Hematopoietic multipotent progenitor cell treated with erythropoietin and hydrocortisone succinate and interleukin-3 and kit ligand, for 8 days (in vitro differentiated cells): ENCODE measurements at places on chromosomes 2 and 18.

- DNase-seq = no peak
Measured at GRCh38 chr2:52776571-52776970, 991.0 kb upstream of the CHAC2 start.

DNA sequence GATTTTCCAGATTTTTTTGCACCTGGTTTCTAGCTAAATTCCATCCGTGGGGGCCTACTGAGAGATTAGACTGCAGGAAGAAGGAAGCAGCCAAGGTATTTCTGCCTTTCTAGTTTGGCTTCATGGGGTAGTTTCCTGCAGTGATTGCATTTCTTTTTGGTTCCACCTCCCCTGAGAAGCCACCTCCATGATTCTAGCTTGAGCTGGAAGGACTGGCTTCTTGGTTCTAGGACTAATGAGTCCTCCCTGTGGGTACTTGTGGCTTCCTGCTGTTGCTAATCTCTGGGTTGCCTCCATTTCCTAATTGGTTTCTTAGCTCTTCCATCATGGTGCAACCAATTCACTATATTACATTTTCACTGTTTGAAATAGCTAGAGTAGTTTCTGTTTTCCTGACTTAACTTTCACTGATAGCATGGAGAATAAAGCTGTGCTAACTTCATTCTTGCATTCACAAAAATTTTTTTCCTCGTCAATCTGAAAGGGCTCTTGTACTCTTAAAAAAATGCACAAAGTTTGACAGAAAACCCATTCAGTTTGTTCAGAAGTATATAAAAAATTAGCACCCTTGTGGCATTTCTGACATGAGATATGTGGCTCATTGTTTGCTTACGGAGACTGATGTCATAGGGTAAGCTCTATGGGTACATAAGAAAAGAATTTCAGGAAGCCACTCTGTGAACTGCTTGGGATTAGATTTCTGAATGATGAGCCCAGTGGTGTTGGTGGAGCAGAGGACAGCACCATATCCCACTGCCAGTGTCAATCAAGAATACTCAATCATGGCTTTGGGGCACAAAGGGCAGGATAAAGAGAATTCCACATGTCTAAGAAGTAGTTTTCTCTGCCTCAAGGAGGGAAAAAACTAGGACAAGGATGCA is 242.8 kb upstream of the RBMS1 start:
- no peak for DNase-seq

DNA sequence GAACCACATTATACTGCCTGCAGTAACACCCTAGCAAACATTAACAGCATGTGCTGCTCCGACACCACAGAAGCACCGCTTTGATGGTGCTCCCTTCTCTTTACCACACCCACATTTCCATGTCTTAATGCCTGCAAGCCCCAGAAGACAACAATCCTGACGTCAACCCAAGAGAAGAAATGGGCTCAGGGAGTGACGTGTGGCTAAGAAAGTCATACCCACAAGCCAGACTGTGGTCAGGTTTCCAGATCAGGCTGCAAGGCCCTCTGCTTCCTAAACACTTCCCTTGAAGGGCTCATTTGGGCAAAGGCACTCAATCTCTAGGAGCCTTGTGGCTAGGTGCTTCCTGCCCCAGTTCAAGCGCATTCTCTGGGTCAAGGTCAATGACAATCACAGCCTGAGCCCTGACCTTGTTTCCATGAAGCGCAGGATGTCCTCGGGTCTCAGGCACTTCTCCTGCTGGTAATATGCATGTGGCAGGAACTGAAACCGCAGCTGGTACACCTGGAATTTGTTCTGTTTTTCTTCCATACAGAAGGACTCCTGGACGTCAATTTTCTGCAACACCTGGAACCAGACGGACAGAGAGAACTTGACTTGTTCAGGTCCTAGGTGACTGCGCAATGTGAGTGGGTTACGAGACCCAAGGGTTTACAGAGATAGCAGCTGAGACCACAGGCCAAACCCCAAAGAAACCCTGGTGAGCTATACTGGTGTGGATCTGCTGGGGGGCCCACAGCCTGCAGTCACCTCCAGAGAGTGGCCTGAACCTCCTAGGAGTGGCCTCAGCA is 67.2 kb downstream of the POLR1A start:
- peak; percentile 35 for DNase-seq

DNA sequence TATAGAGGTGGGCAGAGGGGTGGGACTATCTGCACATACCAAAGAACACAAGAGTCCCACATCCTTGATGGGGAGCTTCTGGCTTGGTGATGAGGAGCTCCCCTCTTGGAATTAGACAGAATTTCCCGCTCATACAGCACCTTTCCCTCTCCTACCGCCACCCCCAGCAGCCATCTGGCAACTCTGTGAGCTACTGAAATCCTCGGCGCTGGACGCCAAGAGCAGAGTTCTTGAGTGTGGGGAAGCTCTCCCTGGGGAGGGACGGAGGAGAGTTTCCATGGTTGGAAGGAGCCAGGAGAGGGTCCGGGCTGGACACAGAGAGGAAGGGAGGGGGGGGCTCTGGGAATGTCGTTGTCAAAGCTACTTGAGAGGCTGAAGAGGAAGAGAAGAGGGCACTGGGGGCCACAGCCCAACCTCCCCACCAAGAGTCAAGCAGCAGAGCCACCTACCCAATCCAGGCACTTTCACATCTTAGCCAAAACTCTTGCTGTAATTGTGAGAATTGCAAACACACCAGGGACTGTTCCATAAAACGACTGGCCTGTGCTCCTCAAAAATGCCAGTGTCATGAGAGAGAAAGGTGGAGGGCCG is 89.4 kb upstream of the MCFD2 start:
- no peak for DNase-seq

DNA sequence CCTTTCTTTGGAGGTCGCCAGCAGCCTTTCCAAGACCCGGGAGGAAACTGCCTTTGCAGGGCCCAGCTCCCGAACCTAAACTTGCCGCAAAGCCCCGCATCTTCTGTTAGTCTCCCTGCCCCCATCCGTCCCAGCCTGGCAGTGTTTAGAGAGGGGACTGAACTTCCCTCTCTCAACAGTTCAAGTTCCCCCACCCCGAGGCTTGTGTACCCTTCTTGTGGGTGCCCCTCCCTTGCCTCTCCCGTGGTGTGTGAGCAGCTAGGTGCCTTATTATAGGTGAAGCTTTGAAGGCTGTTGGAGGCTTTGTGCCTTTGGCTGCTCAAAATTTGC is 1.4 kb downstream of the LBH start:
- peak; percentile 43 for DNase-seq

DNA sequence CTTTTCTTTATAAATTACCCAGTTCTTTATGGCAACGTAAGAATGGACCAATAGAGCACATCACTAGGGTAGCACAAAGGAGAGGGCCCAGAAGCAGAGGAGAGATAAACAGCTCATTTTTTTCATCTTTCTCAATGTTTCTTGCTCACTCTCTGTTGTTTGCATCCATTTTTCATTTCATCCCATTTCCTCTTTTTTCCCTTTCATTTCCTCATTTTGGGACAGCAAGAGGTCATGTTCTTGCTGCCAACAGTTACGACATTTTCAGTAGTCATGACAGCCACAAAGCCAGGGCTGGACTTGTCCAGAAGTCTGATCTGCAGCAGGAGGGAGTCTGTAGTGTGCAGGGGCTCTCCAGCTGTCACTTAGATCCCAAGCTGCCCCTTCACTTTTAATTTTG is 52.7 kb upstream of the CYP1B1 start:
- DNase-seq = no peak

- peak; percentile 89 for DNase-seq
Measured at GRCh38 chr2:15763822-15764682, 172.4 kb downstream of the DDX1 start.

- no peak for DNase-seq
Measured at GRCh38 chr2:229153951-229154350, 117.1 kb downstream of the PID1 start.

GRCh38 chr2:37282746-37283145 is 41.9 kb downstream of the PRKD3 start:
- DNase-seq = no peak
